ENCODE measurements at places on chromosomes 5 and 9.

DNA sequence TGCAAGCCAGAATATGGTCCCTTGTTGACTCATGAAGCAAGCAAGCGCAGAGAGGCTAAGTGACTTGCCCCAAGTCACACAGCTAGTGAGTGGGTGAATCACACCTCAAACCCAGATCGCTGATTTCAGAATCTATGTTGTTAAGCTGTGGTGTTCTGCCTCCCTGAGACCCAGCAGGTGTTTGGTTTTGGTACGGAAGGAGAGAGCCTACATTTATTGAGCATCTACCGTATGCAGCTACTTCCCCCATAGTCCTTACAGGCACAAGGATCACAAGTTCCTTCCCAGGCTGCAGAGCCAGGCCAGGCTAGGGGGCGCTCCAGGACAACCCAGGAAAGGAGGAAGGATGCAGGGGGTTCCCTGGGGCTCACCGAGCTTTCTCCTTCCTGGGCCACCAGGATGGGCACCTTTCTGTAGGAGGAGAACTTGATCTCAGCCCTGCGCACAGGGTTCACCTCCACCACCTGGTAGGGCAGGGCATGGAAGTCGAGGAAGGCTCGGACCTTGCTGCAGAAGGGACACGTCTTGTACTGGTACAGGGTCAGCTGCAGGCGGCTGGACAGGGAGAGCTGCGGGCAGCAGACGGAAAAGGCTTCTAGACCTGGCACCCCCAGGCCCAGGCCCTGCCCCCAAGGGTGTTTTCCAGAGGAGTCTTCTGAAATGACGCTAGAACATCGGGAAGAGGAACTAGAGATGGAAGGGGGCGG, 2.5 kb downstream of the PTGES2 start:
- no peak for DNase-seq

DNA sequence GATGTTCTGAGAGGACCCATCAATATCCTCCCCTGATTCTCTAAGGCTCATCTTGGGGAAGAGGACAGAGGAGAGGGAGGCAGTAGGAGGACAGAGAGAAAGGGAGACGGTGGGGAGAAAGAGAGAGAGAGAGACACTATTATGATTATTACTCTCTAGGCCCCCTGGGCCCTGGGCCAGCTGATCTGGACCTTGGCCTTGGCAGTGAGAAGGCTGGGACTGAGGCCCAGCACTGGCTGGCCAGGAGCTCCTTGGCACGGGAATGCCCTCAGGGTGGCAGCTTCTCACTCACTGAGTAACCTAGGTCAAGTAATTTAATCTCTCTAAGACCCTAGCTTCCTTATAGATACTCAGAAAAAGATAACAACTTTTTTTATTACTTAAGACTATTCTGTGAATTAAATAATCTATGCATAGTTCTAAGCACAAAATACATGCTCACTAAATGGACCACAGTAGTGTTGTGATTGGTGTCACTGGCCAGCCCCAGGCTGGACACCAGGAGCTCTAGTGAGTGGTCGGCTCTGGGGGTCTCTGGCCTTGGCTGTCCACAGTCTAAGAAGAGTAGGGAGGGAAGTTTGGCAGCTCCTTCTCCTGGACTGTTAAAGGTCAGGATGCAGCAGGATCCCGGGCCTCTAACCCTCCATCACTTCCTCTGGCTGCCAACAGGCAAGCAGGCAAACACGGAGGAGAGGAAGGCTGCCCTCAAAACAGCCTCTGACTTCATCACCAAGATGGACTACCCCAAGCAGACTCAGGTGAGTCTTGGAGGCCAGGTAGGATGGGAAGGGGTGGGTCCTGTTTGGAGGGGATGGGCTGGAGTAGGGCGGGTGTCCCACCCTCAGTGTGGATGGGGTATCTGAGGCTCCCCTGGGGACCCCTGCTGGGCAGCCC, 50.0 kb downstream of the GSN start:
- DNase-seq = no peak

DNA sequence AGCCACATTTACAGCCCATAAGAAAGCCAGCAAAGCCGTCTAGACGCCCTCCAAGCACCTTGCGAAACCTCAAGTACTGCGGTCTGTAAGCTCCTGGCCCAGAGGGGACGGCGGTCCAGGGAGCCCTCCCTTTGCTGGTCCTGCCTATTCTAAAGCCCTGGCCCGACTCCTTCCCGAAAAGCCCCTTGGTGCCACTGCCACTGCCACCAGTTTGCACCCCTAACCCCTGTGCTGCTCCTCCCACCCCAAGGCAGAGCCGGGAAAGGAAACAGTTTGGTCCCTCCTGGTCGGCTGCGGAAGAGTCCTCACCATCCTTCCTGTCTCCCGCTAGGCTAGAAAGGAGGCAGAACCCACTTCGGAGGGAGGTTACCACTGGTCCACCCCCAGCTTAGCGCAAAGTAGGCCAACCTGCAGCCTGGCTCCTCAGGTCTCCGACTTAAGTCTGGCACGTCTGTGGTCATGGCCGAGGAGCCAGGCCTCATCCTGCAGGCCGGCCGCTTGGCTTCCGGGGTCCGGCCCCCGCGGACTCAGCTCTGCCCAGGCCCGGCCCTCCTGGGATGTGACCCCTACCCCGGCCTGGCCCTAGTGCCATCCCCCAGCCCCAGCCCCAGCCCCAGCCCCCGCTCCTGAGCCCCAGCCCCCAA, 916 bp downstream of the TOR1A start:
- no peak for DNase-seq

DNA sequence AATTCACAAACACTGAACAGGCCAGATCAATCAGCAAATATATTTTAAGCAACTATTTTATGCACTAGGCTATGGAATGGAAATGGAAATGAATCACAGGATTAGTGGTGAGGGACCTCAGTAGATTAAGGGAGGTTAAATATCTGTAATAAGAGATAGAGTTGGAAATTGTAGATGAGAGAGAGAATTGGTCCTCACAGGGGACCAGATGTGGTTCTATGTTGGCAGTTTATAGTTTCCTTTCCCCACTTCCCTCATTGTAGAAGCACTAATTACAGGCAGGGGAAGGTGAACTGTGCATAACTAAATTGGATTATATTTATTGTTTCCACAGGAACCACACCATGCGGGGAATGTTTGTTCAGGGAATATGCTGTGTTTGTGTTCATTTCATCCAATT, 496.2 kb downstream of the ARHGEF28 start:
- no peak for DNase-seq

GRCh38 chr9:113375057-113376023, 1.4 kb downstream of the HDHD3 start:
- DNase-seq = no peak

DNA sequence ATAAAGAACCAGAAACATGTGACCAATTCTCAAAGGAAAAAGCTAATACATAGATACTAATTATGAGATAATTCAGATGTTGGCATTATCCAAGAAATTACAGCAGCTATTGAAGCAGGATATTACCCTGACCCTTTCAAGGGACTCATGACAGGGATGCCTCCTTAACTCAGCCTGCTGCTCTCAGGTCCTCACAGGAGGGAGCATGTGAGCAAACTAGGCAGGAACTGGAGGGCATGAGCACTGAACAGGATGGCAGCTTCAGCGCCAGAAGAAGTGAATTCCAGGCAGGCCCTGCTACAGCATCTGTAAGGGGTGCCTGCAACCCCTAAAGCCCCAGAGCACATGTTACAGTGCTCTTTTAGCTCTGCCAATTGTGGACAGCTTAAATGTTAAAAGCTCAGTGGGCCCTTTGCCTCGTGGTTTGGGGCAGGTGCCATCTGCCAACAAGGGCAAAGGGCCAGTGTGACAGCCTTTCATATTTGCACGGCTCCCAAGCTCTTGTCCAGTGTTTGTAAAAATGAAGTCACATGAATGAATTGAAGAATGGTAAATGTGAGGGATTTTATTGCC, 464.7 kb upstream of the COX7C start:
- no peak for DNase-seq

GRCh38 chr9:107090218-107090617, 192.9 kb upstream of the RAD23B start:
- no peak for DNase-seq

- no peak for DNase-seq
Measured at GRCh38 chr9:133419005-133419404, 1.2 kb upstream of the REXO4 start.

GRCh38 chr5:135340568-135340967, 58.5 kb downstream of the MACROH2A1 start:
- DNase-seq = no peak

- DNase-seq = no peak
Measured at GRCh38 chr9:125867751-125868415, 120.7 kb downstream of the PBX3 start.

DNA sequence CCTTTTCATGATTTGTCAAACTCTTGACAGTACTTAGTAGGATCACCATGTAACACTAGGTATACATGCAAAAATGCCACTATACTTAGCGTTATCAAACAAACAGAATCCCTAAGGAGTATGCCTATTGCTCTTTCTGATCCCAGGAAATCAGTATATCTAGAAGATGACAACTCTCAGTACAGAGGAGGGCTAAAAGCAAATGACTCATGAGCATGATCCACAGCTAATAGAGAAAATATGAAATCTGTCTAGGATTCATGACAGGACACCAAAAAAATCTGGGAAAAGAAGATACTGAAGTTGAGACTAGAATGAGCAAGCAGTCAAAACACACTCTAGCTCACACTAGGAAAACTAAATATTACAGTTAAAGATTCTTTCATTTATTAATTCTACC, 89.2 kb downstream of the RAPGEF6 start:
- no peak for DNase-seq

DNA sequence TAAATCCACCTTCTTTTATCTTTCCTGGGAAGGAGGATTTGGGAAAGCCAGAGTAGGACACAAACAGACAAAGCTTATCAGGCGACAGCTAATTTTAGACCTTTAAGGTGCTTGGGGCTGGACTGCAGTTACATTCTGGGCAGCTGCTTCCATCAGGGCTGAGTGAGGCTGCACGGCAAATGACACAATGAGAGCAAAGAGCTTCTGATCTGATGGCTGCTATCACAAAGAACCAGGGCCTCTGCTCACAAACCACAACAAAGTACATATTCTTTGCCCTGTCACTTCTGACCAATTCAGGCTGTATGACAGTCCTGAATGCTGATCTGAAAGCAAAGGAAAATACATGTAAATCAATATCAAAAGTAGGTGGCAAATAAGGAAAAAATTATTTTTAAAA, 93.1 kb downstream of the MRPS27 start:
- DNase-seq = no peak

GRCh38 chr5:118405650-118406061, 582.7 kb downstream of the DTWD2 start:
- no peak for DNase-seq

- DNase-seq = no peak
Measured at GRCh38 chr9:89154651-89155336, 23.8 kb downstream of the SHC3 start.

DNA sequence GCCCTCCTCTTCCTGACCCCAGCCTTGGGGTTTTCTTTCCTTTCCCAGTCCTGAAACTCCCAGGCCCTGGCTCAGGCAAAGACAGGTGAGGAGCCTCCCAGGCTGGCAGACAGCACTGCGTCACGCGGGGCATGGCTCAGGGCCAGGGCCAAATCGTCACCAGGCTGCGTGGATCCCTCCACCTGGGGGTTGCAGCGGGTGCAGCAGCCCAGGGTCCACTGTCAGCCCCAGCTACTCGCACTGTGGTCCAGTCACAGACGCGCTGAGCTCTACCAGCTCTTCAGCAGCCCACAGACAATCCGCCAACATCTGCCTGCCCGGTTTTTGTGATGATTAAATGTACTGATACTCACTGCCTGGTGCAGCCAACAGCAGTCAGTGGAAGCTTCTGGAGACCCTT, 12.1 kb downstream of the FAM78A start:
- DNase-seq = no peak

DNA sequence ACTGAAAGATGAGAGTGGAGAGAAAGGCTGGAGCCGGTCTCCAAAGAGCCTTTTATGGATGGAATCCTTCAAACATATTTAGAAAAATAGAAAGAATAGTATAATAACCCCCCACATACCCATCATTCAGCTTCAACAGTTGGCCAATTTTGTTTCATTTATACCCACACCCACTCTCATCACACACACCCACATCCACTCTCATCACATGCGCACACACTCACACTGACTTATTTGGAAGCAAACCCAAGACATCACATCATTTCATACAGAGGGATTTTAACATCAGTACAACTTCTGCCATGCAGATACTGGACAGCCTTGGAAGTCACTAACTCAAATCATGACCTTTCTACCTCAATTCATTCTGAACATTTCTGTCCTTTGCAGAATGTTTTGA, 72.8 kb upstream of the CPLX2 start:
- DNase-seq = no peak

- no peak for DNase-seq
Measured at GRCh38 chr9:529731-530130, 311.8 kb upstream of the DMRT1 start.

DNA sequence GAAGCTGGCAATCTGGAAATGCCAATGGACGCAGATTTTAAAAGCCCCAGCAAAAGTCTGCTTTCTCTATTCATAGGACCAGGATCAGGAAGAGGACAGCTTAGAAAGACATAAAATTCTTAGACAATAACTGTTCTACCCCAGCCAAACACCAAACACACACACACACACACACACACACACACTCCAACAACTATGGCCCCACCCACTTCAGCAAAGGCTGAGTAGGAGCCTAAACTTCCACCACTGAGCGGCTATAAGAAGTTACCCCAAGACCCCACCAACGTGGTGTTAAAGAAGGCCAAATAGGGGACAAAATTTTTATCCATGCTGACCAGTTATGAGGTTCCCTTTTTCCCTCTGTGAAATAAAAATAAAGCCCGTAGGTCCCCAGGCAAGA, 32.9 kb downstream of the ZMAT2 start:
- DNase-seq = no peak

GRCh38 chr9:82665324-82665723, 397.6 kb downstream of the RASEF start:
- DNase-seq = no peak
